ENCODE measurements at places on chromosomes 7 and 10. TPM values are rescaled to one million over a fixed set of nuclear protein-coding genes. Genes with fewer than 3 reads are reported as not detected.
A peak's percentile ranks its signal among the peaks of the same experiment; 100 is the strongest.

GRCh38 chr7:115216652-115217051 lies 294.8 kb downstream of the MDFIC start:
- no peaks in the 10 kb centered on the region for H3K36me3 ChIP-seq
- H3K4me3 ChIP-seq: no peak overlapping the region
- no peak for DNase-seq

- peaks cover 23% of the 10 kb centered on the region for H3K36me3 ChIP-seq
- no peaks in the 10 kb centered on the region for H3K4me1 ChIP-seq
- no peak overlapping the region for H3K27ac ChIP-seq
- no peak overlapping the region for H3K4me3 ChIP-seq
Observed at GRCh38 chr10:807163-807957, 117.9 kb upstream of the DIP2C start.

DNA sequence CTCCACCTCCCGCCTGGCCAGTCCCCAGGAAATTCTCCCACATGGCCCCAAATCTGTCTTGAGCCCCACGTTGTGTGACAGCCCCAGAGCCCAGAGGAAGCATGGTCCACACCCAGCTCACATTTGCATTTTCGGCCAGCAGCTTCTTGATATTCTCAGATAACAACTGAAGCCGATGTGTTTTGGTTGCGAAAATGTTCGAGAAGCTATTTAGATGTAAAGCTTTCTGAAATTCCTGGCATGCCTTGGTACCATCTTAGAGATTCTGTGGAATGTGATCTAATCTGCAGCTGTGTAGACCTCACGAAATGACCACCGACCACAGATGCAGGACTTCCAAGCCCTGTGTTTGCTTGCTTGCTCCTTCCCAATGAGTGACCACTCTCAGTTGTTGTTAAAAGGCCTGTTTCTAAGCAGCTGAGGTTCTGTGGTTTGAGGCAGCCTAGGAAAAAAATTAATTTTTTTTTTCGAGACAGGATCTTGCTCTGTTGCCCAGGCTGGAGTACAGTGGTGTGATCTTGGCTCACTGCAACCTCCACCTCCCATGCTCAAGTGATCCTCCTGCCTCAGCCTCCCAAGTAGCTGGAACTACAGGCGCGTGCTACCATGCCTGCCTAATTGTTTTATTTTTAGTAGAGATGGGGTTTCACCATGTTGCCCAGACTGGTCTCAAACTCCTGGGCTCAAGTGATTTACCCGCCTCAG lies 8.8 kb downstream of the SLC4A2 start:
- peaks cover 21% of the 10 kb centered on the region for H3K36me3 ChIP-seq
- no peak for DNase-seq
- no peaks in the 10 kb centered on the region for H3K4me1 ChIP-seq
- no peak overlapping the region for H3K4me3 ChIP-seq

- no peaks in the 10 kb centered on the region for H3K36me3 ChIP-seq
- no peaks in the 10 kb centered on the region for H3K27me3 ChIP-seq
- H3K4me1 ChIP-seq: no peaks in the 10 kb centered on the region
- H3K4me3 ChIP-seq: no peak overlapping the region
- DNase-seq: no peak
- no peak overlapping the region for H3K27ac ChIP-seq
Observed at GRCh38 chr10:1643908-1644179, 93.5 kb downstream of the ADARB2 start.

- H3K4me3 ChIP-seq: no peak overlapping the region
- no peaks in the 10 kb centered on the region for H3K36me3 ChIP-seq
- peak; percentile 76 for DNase-seq
- H3K27ac ChIP-seq: no peak overlapping the region
- H3K27me3 ChIP-seq: no peaks in the 10 kb centered on the region
Observed at GRCh38 chr7:16905300-16906044, 23.7 kb upstream of the AGR3 start.

- H3K4me3 ChIP-seq: no peak overlapping the region
- no peaks in the 10 kb centered on the region for H3K27me3 ChIP-seq
- DNase-seq: no peak
Observed at GRCh38 chr10:111344804-111345203, 268.0 kb downstream of the ADRA2A start.

DNA sequence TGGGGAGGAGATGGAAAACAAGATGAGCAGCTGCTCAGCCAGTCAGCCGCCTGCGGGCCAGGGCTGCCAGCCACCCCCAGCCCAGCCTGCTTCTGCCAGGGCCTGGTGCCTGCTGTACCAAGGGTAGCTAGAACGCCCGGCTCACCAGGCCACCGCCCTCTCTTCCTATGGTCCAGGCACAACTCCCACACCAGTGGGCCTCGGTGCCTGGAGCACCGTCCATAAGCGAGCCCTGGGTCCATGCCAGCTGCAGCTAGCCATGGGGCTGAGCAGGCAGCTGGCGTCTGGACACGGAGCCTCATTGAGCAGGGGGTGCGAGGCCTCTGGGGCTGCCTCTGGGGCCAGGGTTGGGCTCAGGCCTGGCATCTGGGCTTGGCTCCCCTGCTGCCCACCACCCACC lies 8.5 kb upstream of the RABGEF1 start:
- H3K4me3 ChIP-seq: no peak overlapping the region
- H3K4me1 ChIP-seq: no peaks in the 10 kb centered on the region
- H3K27me3 ChIP-seq: no peaks in the 10 kb centered on the region
- H3K27ac ChIP-seq: no peak overlapping the region
- no peaks in the 10 kb centered on the region for H3K36me3 ChIP-seq

GRCh38 chr10:52082307-52082706 lies 231.8 kb upstream of the DKK1 start:
- DNase-seq: no peak
- no peaks in the 10 kb centered on the region for H3K27me3 ChIP-seq
- no peaks in the 10 kb centered on the region for H3K4me1 ChIP-seq
- no peak overlapping the region for H3K27ac ChIP-seq

- no peak overlapping the region for H3K4me3 ChIP-seq
- H3K27ac ChIP-seq: no peak overlapping the region
- H3K36me3 ChIP-seq: peaks cover 8% of the 10 kb centered on the region
Observed at GRCh38 chr7:123552641-123553040, 5.0 kb downstream of the NDUFA5 start.

GRCh38 chr10:105843786-105844185 lies 1202.7 kb downstream of the SORCS3 start:
- DNase-seq: no peak
- H3K4me3 ChIP-seq: no peak overlapping the region
- no peaks in the 10 kb centered on the region for H3K27me3 ChIP-seq
- no peaks in the 10 kb centered on the region for H3K36me3 ChIP-seq

- H3K27me3 ChIP-seq: no peaks in the 10 kb centered on the region
- no peaks in the 10 kb centered on the region for H3K4me1 ChIP-seq
- no peak overlapping the region for H3K27ac ChIP-seq
- no peak overlapping the region for H3K4me3 ChIP-seq
Observed at GRCh38 chr7:64618785-64619456, 47.0 kb upstream of the ZNF107 start.

DNA sequence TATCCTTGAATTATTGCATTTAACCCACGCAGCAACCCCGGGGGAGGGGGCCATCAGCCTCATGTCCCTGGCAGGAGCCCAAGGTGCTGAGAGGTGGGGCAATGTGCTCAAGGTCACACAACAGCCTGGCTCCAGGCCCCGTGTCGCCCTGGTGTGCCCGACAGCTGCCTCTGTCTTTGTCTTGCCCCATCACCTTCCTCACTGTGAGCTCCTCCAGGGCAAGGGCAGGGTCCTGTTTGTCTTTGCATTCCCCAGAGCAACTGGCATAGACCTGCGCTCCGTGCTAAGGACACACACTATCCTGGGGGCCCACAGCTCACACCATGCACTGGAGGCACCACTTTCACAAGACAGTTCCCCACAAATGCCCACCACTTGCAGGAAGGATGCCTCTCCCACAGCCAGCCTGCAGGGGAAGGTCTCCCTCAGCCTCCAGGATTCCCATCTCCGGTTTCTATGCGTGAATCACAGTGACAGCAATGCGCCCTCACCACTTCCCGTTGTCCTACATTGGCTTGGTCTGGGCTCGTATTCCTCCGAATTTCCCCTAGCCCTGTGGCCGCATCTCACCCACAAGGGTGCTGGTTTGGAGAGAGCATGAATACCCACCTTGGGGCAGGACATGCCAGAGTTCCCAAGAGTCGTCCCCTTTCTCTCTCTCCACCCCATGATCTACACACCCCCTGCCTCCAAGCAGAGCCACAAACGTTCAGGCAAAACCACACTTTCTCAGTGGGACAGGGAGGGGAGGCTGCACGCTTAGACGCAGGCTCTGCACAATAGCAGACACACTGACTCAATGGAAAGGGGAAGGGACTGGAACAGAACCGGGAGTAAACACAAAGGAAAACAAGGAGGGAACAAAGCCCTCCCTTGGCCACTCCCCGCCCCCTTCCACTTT lies 10.3 kb downstream of the ITPRIP start:
- H3K27ac ChIP-seq: peak overlapping the region; percentile 81
- peak; percentile 85 for DNase-seq
- peak overlapping the region; percentile 20 for H3K4me3 ChIP-seq

GRCh38 chr7:135558337-135558767 lies 635 bp downstream of the NUP205 start:
- H3K4me3 ChIP-seq: peak overlapping the region; percentile 98
- H3K4me1 ChIP-seq: no peaks in the 10 kb centered on the region
- H3K36me3 ChIP-seq: no peaks in the 10 kb centered on the region
- H3K27ac ChIP-seq: peak overlapping the region; percentile 94
- peak; percentile 91 for DNase-seq

- no peaks in the 10 kb centered on the region for H3K27me3 ChIP-seq
- no peak overlapping the region for H3K4me3 ChIP-seq
- no peak overlapping the region for H3K27ac ChIP-seq
- H3K4me1 ChIP-seq: peaks cover 17% of the 10 kb centered on the region
- no peaks in the 10 kb centered on the region for H3K36me3 ChIP-seq
- DNase-seq: no peak
Observed at GRCh38 chr7:101880282-101881054, 63.0 kb downstream of the CUX1 start.

DNA sequence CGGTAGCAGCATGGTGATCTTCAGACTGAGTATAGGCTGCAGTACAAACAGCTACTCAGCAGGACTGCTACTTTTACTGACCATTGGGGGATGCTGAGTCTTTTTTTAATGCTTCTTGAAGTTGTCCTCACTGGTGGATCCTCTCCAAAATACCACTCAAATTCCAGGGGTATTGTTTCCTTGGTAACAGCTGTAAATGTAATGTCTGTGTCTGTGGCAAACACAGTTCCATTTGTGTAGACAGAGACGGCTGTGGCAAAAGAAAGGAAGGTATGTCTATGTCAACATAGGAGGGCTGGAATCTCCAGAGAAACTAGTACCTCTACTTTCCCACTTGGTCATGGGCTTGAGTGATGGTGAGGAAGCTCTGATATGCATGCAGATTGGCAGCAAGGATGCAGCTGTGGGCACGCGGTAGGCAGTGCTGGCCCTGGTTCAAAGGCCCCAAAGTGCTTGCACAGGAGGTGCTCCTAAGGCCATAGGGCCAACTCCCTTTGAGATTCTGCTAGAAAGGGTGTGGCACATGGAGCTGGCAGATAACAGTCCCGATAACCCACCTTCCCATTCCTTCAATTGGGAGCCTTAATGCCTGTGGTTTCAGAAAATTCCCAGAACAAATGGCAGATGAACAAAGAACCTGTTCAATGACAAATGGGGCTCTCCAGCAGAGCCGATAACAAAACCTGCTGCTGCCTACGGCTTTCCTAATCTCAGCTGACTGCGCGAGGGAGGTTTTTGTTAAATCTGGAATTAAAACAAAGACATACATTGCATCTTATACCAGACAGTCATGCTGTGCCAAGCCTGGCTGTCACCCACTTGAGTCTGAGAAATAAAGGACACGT lies 43.0 kb downstream of the PKD1L1 start:
- H3K27me3 ChIP-seq: no peaks in the 10 kb centered on the region
- no peak for DNase-seq
- H3K4me3 ChIP-seq: no peak overlapping the region

- H3K27me3 ChIP-seq: no peaks in the 10 kb centered on the region
- no peak for DNase-seq
- no peak overlapping the region for H3K4me3 ChIP-seq
- no peaks in the 10 kb centered on the region for H3K4me1 ChIP-seq
- H3K27ac ChIP-seq: no peak overlapping the region
Observed at GRCh38 chr10:1110674-1111119, 54.5 kb downstream of the WDR37 start.

DNA sequence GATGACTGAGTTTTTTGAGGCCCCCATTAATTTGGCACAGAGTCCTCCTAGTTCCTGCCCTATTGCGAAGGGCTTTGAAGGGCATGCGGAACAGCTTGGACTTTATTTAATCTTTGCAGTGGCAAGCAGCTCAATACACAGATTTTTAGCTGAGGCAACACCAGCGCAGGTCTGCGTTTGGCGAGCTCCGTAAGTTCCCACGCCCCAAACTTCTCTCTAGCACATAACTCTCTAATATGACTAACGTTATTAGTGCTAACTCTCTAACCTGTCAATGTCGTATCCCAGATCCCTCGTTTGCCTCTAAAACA lies 366 bp upstream of the TAF3 start:
- no peaks in the 10 kb centered on the region for H3K27me3 ChIP-seq
- H3K27ac ChIP-seq: no peak overlapping the region
- no peaks in the 10 kb centered on the region for H3K36me3 ChIP-seq
- DNase-seq: no peak
- H3K4me3 ChIP-seq: peak overlapping the region; percentile 92

DNA sequence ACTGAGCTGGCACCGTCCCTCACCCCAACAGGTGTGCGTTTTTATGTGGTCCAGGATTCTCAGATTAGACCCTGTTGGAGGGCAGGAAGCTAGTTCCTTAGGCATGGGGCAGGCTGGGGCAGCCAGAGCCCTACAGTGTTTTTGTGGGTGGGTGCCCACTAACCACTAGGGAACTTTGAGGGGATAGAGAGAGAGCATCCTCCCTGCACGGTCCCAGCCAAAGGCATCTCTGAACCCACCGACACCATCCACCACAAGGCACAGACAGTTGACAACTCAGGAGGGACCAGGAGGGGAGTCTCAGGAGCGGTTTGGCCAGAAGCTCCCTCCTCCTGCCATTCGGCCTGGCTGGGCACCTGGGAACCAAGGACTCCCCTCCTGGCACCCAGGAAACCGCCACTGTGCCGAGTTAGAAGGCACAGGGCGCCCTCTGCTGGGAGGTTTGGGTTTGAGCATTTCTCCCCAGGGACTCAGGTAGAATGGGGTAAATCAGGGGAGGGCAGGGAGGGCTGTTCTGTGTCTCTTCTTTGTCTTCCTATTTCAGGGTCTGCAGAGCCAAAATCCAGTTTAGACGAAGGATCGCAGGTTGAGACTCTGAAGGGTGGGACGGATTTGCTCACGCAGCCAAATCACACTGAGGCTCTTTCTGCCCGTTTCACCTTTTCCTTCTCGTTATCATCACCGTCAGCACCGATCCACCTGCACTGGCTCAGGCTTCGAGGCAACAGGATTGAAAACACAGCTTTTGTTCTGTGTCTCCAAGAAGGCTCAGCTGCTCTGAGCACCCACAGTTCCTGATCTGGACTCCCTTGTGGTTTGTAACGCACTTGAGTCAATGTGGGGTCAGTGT lies 84.8 kb upstream of the COL13A1 start:
- no peak overlapping the region for H3K27ac ChIP-seq
- H3K27me3 ChIP-seq: no peaks in the 10 kb centered on the region
- no peak for DNase-seq
- no peak overlapping the region for H3K4me3 ChIP-seq
- no peaks in the 10 kb centered on the region for H3K4me1 ChIP-seq

DUS4L gene
- 8.4 TPM for total RNA-seq

ZNF425 gene
- 2.5 TPM for total RNA-seq

CHCHD3 gene
- total RNA-seq: 53.9 TPM

All from kidney (tissue), 22 donors.